ENCODE measurements at places on chromosomes 2 and 18.

DNA sequence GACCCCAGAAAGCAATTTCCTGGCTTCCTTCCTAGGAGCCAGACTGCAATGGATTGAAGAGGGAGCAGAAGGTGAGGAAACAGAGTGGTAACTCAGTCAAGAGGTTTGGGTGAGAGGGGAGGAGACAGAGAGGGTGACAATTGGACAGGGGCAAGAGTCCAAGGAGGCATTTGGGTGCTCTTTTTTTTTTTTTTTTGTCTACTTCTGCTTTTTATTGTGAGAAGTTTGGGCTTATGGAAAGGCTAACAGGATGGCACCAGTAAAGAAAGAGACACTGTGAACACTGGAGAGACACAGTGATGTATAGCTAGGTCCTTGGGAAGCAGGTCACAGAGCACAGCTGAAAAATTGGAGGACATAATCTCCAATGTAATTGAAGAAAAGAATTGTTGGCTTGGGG is 25.0 kb downstream of the CYBRD1 start:
- no peak overlapping the region for H3K4me3 ChIP-seq
- DNase-seq: no peak
- H3K27ac ChIP-seq: no peak overlapping the region
- H3K36me3 ChIP-seq: no peaks in the 10 kb centered on the region

DNA sequence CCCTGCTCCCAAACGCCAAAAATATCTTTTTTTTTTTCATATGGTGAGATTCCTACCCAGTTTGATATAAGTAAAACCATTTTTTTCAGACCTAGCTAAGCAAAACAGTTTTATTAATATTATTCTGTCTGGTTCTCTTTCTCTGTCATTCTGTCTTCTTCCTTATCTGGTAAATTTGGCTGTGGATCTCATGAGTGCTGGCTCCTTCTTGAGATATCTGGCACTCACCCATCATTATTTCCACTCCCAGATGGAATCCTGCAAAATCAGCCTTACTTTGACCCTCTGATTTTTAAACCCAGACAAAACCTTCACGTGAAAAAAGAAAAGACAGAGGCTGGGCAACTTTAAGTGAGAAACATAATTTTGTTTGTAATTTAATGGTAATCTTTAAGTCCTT is 373.6 kb downstream of the NYAP2 start:
- H3K4me1 ChIP-seq: no peaks in the 10 kb centered on the region
- H3K4me3 ChIP-seq: no peak overlapping the region
- no peaks in the 10 kb centered on the region for H3K27me3 ChIP-seq
- H3K27ac ChIP-seq: no peak overlapping the region

DNA sequence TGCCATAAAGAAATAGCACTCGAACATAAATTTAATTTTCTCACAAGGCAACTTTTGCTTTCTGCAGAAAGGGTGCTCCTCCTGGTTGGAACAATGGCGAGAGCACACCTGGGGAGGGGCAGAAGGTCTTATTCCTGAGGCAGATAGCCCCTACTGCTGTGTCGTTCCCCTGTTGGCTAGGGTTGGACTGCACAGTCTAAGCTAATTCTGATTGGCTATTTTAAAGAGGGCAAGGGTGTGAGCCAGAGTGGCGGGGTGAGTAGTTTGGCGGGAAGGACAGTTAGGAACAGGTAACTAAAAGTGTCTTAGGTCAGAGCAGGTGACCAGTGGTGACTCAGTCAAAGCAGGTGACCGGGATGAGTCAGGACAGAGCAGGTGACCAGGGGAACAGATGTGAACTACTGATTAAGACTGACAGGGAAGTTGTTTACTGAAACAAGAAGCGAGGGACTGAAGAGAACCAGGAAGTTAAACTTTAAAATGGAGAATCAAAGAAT is 49.7 kb upstream of the AGAP1 start:
- H3K4me3 ChIP-seq: no peak overlapping the region
- DNase-seq: no peak
- H3K36me3 ChIP-seq: no peaks in the 10 kb centered on the region
- no peaks in the 10 kb centered on the region for H3K27me3 ChIP-seq

- no peaks in the 10 kb centered on the region for H3K4me1 ChIP-seq
- DNase-seq: no peak
- no peaks in the 10 kb centered on the region for H3K36me3 ChIP-seq
Observed at GRCh38 chr18:58263055-58263957, 219.3 kb downstream of the NEDD4L start.

- H3K36me3 ChIP-seq: no peaks in the 10 kb centered on the region
- H3K27me3 ChIP-seq: no peaks in the 10 kb centered on the region
- no peak overlapping the region for H3K27ac ChIP-seq
- DNase-seq: no peak
Observed at GRCh38 chr2:147428120-147428747, 416.6 kb upstream of the ACVR2A start.

DNA sequence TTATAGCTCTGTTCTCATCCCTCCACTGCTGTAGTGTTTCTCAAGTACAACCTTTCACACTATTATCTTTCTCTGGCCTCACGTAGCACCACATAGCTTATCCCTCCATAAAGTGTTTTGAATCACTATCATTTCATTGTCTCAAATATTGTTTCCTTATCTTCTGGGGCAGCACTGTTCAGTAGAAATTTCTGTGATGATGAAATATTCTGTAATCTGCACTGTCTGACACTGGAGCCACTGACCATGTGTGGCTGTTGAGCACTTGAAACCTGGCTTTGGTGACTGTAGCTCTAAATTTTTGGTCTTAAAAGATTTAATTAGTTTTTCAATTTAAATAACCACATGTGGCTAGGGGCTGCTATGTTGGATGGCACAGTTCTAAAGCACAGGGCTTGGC is 78.9 kb downstream of the CPS1 start:
- H3K36me3 ChIP-seq: no peaks in the 10 kb centered on the region
- no peak for DNase-seq
- no peak overlapping the region for H3K4me3 ChIP-seq
- no peaks in the 10 kb centered on the region for H3K27me3 ChIP-seq

DNA sequence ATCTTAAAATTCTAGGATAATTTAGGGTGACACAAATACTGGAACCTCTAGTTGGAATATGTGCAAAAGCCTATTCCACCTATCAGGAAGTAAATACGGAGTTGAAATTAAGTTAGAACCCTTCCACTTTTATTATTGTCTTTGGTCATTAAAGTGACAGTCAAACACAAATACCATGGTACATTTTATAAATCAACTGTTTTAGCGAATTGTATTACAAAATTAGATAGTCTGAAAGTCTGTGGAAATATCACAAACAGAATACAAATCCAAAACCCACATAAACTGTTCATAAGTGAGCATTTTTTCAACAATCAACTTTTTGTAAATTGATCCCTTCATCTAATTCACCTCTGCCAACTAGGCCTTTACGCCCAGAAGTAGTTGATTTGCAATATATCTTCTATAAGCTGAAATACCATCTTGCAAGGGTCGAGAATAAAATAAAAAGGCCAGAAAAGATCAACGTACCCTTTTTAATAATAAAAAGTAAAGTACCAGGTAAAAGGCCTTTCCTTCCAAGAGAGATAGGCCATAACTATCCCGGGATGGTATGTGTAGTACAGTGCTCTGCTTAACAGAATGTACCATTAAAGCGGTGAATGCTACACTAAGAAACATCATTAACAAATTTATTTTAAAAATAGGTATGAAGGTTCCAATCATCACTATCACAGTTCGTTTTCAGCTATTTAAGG is 1.3 kb downstream of the USP34 start:
- H3K4me3 ChIP-seq: peak overlapping the region; percentile 60
- no peaks in the 10 kb centered on the region for H3K36me3 ChIP-seq
- DNase-seq: peak; percentile 14
- peaks cover 40% of the 10 kb centered on the region for H3K4me1 ChIP-seq
- H3K27ac ChIP-seq: peak overlapping the region; percentile 82

- H3K4me3 ChIP-seq: no peak overlapping the region
- no peaks in the 10 kb centered on the region for H3K36me3 ChIP-seq
- no peak overlapping the region for H3K27ac ChIP-seq
Observed at GRCh38 chr2:19669559-19669958, 232.2 kb downstream of the TTC32 start.

- H3K4me1 ChIP-seq: peaks cover 89% of the 10 kb centered on the region
- H3K4me3 ChIP-seq: peak overlapping the region; percentile 41
- H3K36me3 ChIP-seq: peaks cover 4% of the 10 kb centered on the region
- H3K27me3 ChIP-seq: no peaks in the 10 kb centered on the region
Observed at GRCh38 chr18:77061946-77062517, 70.6 kb downstream of the MBP start.

DNA sequence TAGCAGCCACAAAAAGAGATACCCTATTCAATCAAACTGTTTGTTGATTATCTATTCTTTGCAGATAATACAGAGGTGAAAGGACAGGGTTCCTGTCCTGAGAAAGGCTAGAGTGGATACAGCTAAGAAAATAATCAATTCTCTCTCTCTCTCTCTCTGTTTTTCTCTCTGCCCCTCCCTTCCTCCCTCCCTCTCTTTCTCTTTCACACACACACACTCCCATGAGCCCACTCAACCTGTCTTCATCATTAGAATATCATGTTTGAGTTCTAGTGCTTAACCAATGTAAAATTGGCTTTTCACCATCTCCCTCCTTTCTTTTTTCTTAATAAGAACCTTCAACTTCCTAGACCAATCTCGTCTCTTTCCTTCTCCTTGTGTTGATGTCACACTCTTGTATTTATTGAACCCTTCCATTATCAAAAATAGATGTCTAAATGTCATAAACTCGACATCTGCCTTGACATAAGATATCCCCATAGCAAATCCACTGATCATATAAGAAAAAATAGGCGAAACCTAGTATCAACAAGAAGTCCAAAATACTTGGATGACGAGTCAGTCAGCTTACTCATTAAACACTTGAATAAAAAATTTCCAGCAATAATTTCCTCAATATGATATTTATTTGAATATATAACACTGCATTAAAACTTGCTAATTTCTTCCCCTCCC is 42.8 kb upstream of the CYTIP start:
- H3K4me1 ChIP-seq: peaks cover 4% of the 10 kb centered on the region
- no peaks in the 10 kb centered on the region for H3K27me3 ChIP-seq
- no peak overlapping the region for H3K27ac ChIP-seq
- no peaks in the 10 kb centered on the region for H3K36me3 ChIP-seq
- no peak overlapping the region for H3K4me3 ChIP-seq

- H3K4me3 ChIP-seq: no peak overlapping the region
- no peaks in the 10 kb centered on the region for H3K4me1 ChIP-seq
- no peaks in the 10 kb centered on the region for H3K27me3 ChIP-seq
- no peak for DNase-seq
Observed at GRCh38 chr2:60979231-60979630, 38.3 kb upstream of the PEX13 start.

GRCh38 chr2:1702186-1702565 is 42.1 kb downstream of the PXDN start:
- DNase-seq: no peak
- H3K4me3 ChIP-seq: no peak overlapping the region
- H3K27me3 ChIP-seq: no peaks in the 10 kb centered on the region
- no peaks in the 10 kb centered on the region for H3K36me3 ChIP-seq
- no peak overlapping the region for H3K27ac ChIP-seq

GRCh38 chr2:55159037-55159651 is 72.9 kb downstream of the CLHC1 start:
- no peak overlapping the region for H3K27ac ChIP-seq
- H3K4me3 ChIP-seq: no peak overlapping the region
- H3K36me3 ChIP-seq: no peaks in the 10 kb centered on the region

DNA sequence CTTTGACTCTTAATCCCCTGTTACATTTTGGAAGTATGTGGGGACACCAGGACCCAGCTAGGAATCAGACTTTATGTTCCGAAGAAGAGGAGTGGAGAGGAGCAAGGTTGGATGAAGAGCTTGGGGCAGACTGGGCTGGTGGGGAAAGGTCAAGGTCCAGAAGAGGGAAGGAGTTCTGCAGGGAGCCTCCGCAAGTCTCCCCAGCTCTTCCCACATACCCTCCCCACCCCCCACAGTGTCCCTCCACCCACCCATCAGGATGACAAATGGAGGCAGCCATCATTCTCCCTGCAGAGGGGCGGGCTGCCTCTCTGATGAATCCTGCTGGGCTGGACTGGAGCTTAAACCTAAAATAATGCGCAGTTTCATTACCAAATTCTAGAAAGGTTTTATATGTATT is 77.2 kb downstream of the ACKR3 start:
- no peak overlapping the region for H3K4me3 ChIP-seq
- no peak overlapping the region for H3K27ac ChIP-seq
- no peaks in the 10 kb centered on the region for H3K36me3 ChIP-seq
- H3K27me3 ChIP-seq: no peaks in the 10 kb centered on the region
- no peaks in the 10 kb centered on the region for H3K4me1 ChIP-seq
- no peak for DNase-seq

DNA sequence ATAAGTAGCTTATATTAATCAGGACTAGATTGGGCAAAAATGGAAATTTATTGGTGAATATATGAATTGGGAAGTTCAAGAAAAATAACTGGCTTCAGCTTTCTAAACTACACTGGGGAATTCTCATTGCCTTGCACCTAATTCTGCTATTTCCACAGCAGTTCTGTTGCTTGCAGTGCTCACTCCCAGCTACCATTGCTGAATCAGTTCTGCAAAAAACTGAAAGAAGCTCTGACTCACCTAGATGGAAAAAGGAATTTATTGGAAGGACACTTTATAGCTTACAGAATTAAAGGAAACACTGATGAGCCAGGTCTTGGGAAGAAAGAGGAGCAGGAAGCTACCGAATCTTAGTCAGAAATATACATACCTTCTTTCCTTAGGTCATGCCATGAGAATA is 60.3 kb upstream of the ACVR1 start:
- no peaks in the 10 kb centered on the region for H3K27me3 ChIP-seq
- no peaks in the 10 kb centered on the region for H3K4me1 ChIP-seq
- no peak for DNase-seq
- no peaks in the 10 kb centered on the region for H3K36me3 ChIP-seq

- DNase-seq: no peak
- H3K27me3 ChIP-seq: no peaks in the 10 kb centered on the region
- no peak overlapping the region for H3K27ac ChIP-seq
- H3K4me1 ChIP-seq: no peaks in the 10 kb centered on the region
- no peak overlapping the region for H3K4me3 ChIP-seq
Observed at GRCh38 chr2:134582547-134582899, 136.3 kb downstream of the TMEM163 start.

- H3K27ac ChIP-seq: no peak overlapping the region
- no peak overlapping the region for H3K4me3 ChIP-seq
- no peaks in the 10 kb centered on the region for H3K4me1 ChIP-seq
- no peaks in the 10 kb centered on the region for H3K27me3 ChIP-seq
- DNase-seq: no peak
- H3K36me3 ChIP-seq: no peaks in the 10 kb centered on the region
Observed at GRCh38 chr2:215829261-215829660, 184.1 kb downstream of the MREG start.

- H3K27ac ChIP-seq: no peak overlapping the region
- no peaks in the 10 kb centered on the region for H3K27me3 ChIP-seq
- no peaks in the 10 kb centered on the region for H3K36me3 ChIP-seq
- peak overlapping the region; percentile 6 for H3K4me3 ChIP-seq
Observed at GRCh38 chr2:112634153-112634873, 11.4 kb upstream of the SLC20A1 start.

Measured in CD8-positive, alpha-beta memory T cell (primary cell).